ENCODE measurements at places on chromosomes 2 and 18.

DNA sequence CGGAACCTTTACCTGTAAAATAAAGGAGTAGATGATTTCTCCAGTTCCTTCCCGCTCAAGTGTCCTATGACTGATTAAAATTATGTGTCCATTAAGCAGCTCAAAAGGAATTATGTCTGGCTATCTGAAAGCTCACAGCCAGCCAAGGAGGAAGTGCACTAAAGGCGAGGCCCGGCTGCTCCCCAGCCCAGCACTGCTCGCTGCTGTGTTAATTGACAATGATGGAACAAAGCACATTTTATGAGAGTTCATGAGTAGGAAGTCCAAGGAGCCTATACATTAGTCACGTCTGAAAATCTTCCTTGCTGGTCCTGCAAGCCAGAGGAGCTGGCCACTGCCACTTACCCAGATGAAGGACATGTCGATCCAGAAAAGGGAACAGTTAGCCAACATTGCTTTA lies 14.3 kb downstream of the TTC32 start:
- H3K4me1 ChIP-seq, result no peaks in the 10 kb centered on the region
- DNase-seq, result no peak
- H3K4me3 ChIP-seq, result no peak overlapping the region
- H3K27ac ChIP-seq, result no peak overlapping the region
- H3K36me3 ChIP-seq, result no peaks in the 10 kb centered on the region

DNA sequence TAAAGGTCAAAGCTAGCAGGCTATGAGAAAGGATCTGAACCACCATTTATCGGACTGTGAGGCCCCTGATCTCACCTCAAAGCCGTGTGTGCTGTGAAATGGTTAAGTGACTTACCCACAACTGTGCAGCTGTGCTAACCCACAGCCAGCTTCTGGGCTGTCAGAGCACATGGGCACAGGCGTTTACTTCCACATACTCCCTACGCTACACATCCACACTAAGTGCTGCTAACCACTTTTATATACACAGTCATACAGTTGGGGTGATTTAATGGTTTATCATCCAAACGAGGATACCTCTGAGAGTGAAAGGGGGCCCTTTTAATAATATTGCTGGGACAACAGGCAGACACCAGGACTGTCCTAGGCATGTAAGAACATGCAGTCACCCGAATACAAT lies 37.3 kb downstream of the CYRIA start:
- H3K36me3 ChIP-seq, result no peaks in the 10 kb centered on the region
- H3K27me3 ChIP-seq, result no peaks in the 10 kb centered on the region
- DNase-seq, result no peak
- H3K4me1 ChIP-seq, result peaks cover 6% of the 10 kb centered on the region
- no peak overlapping the region for H3K4me3 ChIP-seq

GRCh38 chr2:200305797-200306195 lies 697 bp upstream of the SPATS2L start:
- H3K27me3 ChIP-seq, result no peaks in the 10 kb centered on the region
- H3K4me3 ChIP-seq, result peak overlapping the region; percentile 89
- peak overlapping the region; percentile 95 for H3K27ac ChIP-seq
- no peaks in the 10 kb centered on the region for H3K4me1 ChIP-seq
- H3K36me3 ChIP-seq, result no peaks in the 10 kb centered on the region

DNA sequence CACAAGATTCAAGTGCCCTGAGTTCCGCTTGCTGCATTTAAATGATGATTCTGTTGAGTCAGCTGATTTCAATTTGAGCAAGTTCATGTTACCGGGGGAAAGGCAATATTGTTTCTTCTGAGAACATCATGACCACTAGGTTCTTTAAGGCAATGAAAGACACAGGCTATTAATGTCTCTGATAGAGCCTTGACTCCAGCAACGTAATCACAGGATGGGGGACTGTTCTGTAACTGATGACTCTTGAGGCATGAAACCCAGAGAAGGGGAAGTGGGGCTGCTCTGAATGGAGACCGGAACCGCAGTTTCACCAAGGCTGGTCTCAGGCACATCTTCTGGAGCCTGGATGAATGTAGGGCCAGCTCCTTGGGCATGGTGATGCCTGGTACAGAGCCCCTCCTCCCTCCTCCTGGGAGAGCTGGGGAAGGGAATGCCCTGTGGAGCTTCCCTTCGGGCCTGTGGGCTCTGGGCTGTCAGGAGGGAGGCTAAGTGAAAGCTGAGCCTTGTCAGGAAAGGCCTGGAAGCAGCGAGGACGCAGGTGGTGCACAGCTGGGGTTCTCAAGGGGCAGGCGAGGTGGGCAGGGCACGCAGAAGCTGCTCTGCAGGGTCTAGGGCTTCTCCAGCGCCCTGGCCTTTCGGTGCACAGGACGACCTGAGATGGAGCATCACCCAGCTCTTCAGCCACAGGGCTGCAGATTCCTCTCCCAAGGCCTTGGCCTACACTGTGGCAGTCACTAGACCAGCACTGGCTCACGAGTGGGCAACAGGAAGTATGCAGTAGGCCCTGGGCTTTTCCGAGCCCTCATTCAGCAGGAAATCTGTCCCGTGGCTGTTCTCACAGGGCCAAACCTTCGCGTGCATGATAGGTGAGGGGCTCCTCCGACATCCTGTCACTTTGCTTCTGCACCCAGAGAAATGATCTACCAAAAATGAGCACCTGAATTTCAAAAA lies 36.6 kb upstream of the PRLH start:
- no peaks in the 10 kb centered on the region for H3K27me3 ChIP-seq
- H3K27ac ChIP-seq, result no peak overlapping the region
- DNase-seq, result no peak
- no peaks in the 10 kb centered on the region for H3K4me1 ChIP-seq
